Stimulated activated CD4-positive, alpha-beta T cell treated with anti-CD3 and anti-CD28 coated beads, Interleukin-4, amount 100 ng/mL, for 1 hour (primary cell): ENCODE measurements at places on chromosomes 4 and X.

DNA sequence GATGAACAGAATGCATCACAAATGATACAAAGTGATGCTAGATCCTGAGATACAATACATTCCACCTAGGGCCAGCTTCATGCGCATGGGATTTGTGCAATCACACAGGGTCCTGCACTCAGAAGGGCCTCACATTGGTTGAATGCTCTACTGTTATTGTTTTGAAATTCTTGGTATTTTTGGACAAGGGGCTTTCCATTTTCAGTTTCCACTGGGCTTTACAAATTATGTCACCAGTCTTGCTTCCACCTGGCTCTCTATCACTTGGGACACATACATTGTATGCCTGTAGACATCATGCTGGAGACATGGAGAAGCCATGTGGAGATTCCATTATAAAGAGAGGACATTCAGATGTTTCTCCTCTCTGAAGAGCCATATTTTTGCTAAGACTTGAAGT lies 155.8 kb downstream of the NAA11 start:
- no peak for DNase-seq

- no peak for DNase-seq
Measured at GRCh38 chr4:26751838-26752237, 108.8 kb upstream of the STIM2 start.

GRCh38 chr4:81030061-81030980 lies at the start of gene BMP3:
Gene BMP3, plus strand, starts transcription at chr4:81030708. Its CDS starts 577 bp downstream, at chr4:81031285.
- DNase-seq = no peak

DNA sequence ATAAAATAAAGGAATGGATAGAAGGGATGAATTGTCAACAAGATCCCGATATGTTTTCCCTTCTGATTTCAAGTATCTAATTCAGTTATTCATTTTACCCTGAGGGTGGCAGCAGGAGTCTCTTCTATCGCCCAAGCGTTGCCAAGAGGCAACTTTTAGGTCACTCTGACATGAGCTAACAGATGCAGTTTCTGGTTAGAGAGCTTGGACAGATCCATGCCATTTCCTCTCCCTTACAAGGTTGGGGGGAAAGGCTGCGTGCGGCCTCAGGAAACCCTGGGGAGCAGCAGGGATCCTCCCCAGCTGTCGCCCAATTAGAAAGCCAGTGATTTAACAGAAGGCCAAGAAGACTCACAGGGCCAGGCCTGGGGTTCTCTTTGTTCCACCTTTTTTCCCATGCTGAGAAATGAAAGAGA lies 35.3 kb upstream of the WAS start:
- peak; percentile 5 for DNase-seq

GRCh38 chr4:4461850-4462249 lies 74.9 kb downstream of the NSG1 start:
- peak; percentile 30 for DNase-seq

DNA sequence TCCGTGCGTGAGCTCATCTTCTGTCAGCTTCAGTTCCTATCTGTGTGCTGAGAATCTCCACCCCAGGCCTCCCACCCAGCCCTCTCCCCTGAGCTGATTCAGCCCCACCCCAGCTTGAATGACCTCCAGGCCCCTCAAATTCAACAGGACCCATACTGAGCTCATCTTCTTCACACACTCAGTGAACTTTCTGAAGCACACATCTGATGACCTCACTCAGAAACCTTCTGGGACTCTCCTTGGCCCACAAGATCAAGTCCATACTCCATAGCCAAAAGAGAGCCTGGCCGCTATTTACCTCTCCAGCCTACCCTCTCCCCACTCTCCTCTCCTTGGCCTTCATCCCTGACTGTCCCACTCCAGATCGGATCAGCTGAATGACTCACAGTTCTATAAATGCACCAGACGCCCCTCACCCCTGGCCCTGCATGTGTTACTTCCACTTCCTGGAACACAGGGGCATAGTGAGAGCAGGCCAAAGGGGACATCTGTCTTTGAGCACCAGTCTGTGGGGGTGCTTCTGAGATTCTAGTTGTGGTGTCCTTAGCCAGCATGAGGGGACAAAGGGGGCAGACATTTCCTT lies 62.5 kb downstream of the PJA1 start:
- DNase-seq = no peak

- DNase-seq = no peak
Measured at GRCh38 chr4:63814171-63814964, 594.9 kb downstream of the TECRL start.

GRCh38 chr4:139419388-139419914 lies 34.5 kb upstream of the RAB33B start:
- no peak for DNase-seq

DNA sequence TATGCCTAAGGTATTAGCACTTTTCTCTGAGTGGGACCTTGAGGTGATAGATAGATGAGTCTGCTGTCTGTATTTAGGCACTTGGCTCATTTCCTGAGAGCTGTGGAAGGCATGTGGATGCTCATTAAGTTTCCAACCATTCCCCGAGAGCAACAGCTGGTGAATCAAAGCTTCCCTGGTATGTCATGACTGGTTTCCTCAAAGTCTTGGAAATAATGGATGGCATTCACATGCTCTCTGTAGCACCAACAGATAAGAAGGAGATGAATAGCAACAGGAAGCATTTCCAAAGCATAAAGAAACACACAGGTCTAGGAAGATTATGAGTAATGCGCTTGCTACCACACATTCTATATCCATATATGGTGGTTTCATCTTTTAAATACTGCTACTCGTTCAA lies 118.3 kb upstream of the ETNPPL start:
- DNase-seq = no peak

DNA sequence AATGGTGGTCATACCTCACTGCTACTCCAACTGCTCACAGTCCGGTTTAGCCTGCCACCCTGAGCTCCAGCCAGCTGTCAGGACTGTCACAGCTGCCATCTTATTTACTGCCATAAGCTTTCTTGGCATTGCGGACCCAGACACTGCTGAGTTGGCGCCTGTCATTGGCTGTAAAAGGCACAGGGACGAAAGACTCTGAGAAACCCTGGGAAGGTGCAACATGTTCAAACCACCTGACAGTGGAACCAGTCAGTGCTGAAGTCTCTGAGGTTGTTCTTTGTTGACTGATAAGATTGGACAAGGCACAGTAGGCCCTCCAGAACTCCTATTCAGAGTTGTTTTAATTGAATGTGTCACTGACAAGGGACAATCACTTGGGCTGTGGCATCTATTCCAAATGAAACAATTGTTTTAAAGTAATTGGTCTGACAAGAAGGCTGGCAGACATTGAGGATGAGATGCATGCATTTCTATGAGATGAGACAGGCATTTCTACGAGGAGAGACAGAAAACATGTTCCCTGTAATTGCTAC lies 927.8 kb downstream of the STPG2 start:
- no peak for DNase-seq

DNA sequence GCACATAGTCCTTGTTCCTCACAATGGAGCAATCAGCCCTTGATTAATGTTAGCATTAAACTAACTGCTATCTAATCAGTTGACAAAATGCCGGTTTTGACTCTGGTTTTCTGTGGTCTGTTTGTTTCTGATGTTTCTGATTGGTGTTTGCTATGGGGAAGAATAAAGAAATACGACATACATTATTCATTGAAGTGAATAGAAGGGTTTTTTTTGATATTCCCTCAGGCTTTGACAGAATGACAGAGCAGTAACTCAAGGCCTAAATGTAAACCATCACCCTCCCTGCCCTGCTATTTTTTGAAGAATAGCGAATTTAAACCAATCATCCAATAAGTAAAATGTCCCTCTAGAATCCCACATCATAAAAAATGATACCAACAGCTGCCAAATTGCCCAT lies 65.5 kb upstream of the HS3ST1 start:
- DNase-seq = no peak

- peak; percentile 3 for DNase-seq
Measured at GRCh38 chrX:23332888-23333821, 1.5 kb upstream of the PTCHD1 start.

DNA sequence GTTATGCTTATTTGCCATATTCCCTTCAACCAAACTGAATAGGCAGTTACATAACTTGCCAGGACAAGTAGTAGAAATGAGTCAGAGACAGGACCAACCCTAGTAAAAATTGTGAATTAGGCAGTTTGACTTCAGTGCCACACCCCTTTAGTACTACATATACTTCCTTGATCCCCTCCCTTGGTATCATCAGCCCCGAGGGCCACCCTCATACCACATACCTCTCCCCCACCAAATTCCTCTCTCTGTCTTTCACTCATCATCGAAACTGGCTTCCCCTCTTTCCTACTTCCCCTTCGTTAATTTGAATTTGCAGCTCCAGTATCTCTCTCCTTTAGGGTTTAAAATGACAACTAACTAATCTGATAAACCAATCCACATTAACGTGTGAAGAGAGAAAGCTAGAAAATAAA lies 7.9 kb upstream of the PTPN13 start:
- no peak for DNase-seq

DNA sequence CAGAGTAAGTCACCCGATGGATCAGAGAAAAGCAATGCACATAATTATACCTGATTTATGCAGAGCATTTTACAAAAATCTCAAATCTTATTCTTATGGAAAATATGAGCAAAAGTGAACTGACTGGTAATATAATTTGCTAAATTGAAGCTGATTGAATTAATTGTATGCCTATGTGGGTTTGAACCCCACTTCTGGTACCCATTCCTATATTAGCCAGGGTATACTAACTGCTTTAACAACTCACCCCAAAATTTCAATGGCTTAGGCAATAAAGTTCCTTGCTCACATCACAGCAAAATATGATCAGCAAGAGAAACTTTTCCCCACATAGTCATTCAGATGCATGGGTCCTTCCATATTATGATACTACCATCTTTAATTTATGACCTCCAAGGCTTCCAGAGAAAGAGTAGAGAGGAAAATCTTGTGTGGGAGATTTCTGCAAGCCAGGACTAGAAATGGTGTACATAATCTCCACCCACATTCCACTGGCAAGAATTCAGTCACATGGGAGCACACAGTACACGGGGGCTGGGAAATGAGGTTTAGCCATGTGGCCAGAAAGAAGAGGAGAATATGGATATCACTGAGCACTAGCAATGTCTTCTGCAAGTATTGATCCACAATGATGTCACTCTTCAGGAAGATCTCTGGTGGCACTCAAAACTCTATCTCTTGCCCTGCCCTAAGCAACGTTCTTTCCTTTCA lies 640.7 kb downstream of the BCOR start:
- DNase-seq = no peak
